ENCODE measurements at places on chromosomes 16 and 17. TPM values are rescaled to one million over a fixed set of nuclear protein-coding genes. Genes with fewer than 3 reads are reported as not detected.

DNA sequence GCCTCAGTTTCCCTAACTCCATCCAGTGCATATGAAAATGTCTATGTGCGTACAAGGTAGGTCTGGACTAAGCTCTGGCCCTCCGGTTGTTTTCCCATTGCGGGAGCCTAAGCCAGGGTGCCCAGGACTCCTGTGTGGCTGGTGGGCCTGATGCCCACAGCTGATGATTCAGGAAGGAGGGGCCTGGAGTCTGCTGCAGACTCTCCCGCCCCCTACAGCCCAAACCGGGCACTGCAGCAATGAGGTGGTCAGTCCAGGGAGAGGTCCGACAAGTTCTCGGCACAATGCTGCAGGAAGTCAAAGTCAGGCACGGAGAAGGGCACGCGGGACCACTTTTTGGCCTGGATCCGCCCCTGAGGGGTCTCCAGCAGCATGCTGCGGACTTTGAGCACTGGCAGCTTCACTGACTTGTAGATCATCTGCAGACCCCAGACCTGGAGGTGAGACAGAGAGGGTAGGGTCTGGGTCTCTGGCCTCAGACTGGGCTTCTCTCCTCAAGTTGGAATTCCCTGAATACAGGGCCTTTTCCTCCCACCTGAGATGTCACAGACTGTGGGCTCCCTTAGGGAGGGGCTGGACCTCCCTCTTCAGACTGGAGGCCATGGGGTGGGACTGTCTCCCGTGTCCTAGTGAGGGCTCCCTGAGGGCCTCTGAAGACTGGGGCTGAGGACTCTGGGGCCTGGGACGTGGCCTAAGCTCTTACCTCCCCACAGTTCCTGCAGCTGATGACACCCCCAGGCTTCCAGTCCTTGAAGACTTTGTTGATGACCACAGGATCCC is 3.4 kb upstream of the ZNF385C start:
- DNase-seq = peak; percentile 75

- DNase-seq = peak; percentile 2
Measured at GRCh38 chr17:80992948-80993624, 1.4 kb downstream of the CHMP6 start.

- DNase-seq = no peak
Measured at GRCh38 chr16:58699151-58699550, 14.6 kb upstream of the SLC38A7 start.

KIF19 gene
- total RNA-seq = 0.08 TPM

BRIP1 gene
- 24.1 TPM for total RNA-seq

GRCh38 chr17:73203135-73203787 is 10.4 kb downstream of the COG1 start:
- DNase-seq = no peak

Data from activated naive CD4-positive, alpha-beta T cell treated with anti-CD3 and anti-CD28 coated beads, Interleukin-2, amount 50 U/mL, for 72 hours (primary cell).